RCC 7860 (cell line): ENCODE measurements at places on chromosomes 1 and 21.

DNA sequence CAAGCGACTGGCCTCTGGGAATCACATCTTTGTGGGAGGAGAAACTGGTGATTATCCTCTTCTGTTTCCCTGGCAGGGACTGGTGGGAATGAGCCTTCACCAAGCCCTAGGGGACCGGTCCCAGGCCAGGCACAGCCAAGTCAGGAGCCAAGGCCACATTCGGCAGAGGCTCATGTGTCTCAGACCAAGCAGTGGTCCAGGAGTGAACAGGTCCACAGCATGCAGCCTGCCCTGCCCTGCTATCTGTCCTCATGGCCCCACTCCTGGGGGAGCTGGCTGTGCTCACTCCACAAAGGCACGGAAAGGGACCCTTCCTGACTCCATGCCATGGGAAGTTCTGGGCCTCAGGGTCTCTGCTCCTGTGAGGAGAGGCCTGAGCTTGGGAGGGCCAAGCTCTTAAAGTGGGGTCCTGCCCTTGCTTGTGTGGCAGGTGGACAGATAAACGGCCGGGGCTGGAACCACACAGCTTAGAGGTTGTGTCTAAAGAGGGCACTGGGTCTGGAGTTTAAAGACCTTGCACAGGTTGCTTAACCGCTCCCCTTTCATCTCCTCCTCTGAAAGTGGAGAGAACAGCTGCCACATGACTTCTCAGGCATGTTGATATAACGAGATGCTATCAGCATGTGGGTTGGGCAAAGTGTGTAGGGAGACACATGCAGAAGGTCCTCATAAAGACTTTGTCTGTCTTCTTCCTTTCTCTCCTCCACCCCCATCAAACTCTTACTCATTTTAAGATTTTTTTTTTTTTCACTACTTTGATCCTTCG, 57.5 kb downstream of the CASQ2 start:
- no peak for DNase-seq

DNA sequence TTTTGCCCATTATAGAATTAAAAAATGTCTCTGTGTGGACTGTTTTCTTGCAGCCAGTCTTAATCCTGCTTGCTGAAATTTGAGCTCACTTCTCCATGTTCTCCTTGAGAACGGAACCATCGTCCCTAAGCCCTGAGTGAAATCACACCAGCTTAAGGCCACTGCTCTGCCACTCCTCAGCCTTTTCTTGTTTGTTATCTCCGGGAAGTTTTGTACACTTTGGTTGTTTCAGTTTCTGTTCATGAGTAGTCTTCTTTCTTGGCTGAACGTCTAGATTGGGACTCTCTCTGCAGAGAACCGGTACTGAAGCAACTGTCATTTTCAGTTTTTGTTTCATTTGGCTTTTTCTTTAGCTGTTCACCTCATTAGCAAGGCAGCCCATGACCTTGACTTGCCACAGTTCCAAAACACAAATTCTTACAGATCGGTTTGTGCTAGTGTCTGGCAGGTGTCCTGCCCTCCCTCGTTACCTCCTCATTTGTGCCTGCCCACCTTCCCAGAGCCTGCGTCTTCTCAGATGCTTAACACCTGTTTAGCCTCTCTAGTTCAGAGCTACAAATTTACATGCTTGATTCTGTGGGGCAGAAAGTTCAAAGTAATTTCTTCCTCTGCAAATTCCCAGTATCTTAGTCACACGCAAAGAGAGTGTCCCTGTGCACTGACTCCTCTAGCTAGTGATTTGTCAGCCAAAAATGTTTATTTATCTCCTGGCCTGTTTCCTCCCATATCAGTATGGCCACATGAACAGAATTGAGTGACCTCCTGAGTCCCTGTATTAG, 12.4 kb downstream of the PSEN2 start:
- peak; percentile 48 for DNase-seq

DNA sequence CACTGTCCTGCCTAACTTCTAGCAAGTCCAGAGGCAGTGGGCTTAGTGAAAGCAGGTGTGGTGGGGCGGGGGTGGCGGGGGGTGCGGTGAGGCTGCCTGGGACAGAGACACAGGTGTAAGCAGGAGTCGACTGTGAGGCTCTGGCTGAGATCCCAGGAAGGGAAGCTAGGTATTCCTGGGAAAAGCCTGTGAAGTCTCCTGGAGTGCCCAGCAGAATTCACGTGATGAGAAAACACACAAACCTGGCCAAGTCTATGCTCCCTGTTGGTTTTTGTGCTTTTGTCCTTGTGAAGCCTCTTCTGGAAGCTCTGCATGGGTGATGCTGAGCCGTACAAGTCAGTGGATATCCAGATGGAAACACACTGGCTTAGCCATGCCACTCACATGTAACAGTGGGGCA, 5.3 kb downstream of the GALNT2 start:
- no peak for DNase-seq

GRCh38 chr1:15633756-15634420, 16.6 kb downstream of the DDI2 start:
- no peak for DNase-seq

GRCh38 chr1:39084191-39084590, 58.0 kb downstream of the NDUFS5 start:
- DNase-seq: no peak

DNA sequence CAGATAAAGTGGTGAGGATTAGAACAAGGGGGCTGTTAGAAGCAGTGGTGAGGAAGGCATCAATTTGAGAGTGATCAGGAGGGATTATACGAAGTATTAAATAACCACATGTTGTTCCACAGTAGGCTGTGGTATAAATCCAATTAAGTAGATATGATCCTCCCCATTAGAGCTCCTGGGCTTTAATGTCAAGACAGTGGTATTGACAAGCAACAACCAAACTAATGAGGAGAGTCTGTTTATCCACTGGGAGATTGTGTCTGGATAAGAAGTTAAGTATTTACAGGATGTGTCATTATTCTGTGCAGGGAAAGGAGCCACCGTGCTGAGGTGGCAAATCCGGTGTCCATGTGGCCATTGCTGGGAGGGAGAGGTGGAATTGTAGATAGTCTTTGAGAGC, 5.8 kb downstream of the ACTN2 start:
- DNase-seq: no peak

DNA sequence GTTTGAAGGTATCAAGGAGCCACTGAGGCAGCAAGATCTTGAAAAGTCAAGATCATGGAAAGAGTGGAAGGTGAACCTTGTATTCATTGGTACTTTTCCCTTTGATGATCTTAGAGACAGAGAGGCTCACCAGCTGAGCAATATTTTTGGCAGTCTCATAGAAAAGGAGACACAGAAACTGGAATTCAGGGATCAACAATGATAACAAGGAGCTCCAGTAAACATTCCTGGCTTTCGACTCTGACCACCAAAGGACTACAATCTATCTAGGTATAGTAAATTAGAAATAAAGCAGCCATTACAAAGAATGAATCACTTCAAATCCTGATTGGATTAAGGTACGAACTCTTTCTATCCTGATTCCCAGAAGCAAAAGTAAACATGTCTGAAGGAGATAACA, 615.4 kb downstream of the KIF26B start:
- no peak for DNase-seq

GRCh38 chr1:154520333-154520732, 18.1 kb upstream of the SHE start:
- DNase-seq: no peak

DNA sequence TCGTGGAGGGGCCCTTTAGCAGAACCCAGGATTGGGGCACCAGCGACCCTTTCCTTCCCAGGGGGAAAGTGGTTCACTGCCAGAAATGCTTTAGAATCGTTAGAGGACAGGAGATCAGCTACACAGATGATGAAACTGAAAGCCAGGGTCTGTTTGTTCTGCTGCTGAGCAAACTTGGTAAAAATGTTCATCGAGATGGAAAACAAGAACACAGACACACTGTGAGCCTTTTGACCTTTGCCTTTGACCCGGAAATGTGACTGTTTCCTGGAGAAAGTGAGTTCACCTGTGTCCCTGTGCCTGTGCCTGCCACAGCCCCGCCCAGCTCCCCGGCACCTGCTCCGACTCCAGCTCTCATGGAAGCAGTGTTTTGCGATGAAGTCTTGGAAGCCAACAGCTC, 234.3 kb downstream of the CAMTA1 start:
- no peak for DNase-seq

GRCh38 chr1:58864654-58865053, 80.8 kb upstream of the JUN start:
- no peak for DNase-seq

- DNase-seq: no peak
Observed at GRCh38 chr1:47249755-47250154, 17.7 kb upstream of the TAL1 start.

DNA sequence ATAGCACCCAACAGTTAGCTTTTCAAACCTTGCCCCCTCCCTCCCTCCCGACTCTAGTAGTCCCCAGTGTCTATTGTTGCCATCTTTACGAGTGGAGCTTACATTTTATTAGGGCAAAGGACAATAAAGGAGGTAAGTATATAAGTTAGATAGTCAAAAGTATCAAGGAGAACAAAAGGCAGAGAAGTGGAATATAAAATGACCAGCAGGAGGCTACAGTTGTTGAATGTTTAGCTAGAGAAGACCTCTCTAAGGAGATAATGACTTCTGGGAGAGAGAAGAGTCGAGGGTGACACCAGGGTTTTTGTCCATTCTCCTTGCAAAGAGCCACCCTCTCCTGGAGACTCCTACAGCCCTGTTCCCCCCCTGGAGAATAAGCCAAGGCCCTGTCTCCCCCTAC, 48.7 kb downstream of the SYT6 start:
- DNase-seq: no peak

GRCh38 chr1:239735111-239735510, 348.7 kb downstream of the CHRM3 start:
- DNase-seq: no peak

DNA sequence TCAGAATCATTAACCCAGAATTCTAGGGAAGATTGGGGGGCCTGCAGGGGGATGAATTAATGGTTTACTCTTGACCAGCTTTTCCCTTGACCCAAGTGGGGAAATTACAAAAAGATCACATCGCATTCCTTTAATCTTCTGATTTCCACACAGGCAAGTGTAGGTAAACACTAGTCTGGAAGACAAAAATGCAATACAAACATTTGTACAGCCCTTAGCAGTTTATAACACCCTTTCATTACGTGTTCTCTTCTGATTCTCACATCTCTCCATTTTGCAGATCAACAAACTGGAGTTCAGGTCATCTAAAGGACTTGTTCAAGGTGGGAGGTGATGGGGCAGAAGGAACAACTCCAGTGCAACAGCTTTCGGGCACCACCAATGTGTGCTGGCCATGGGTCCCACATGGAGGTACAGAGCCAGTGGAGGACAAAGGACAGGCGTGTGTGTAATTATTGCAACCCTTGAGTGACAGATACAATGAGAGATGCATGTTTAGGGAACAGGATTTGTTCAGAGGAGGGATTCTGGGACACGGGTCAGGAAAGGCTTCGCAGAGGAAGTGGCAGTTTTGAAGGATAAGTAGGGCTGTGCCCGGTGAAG, 20.4 kb downstream of the ATF3 start:
- DNase-seq: no peak

GRCh38 chr1:159999204-159999603, 32.6 kb downstream of the PIGM start:
- DNase-seq: no peak

GRCh38 chr1:92933459-92933858, 27.8 kb downstream of the DIPK1A start:
- no peak for DNase-seq

GRCh38 chr1:166167572-166167925, 748 bp upstream of the FAM78B start:
- no peak for DNase-seq

GRCh38 chr1:44415013-44415412, 10.0 kb downstream of the RNF220 start:
- DNase-seq: no peak

DNA sequence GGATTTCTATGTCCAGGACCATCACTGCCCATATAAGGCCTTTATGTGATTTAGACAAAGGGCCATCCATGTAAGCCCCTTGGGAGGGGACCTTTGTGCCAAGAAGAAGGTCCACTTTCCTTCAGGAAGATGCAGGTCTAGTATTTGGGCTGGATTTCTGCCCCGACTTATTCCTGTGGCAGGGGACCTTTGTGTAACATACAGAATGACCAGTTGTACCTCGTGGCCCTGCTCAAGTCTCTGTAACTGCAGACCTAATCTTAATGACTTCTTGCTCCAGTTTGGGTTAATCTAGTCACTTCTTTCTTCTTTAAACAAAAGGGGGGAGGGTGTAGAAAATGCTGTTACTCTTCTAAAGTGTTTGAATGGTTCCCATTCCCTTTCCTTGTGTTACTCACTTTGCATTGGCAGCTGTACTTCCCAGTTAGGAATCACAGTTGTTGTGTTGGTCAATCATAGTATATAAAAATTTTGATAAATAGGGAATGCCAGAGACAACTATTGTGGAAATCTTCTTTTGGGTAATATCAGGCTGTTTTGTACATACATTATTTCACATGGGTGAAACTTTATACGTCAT, 54.2 kb downstream of the MIGA1 start:
- no peak for DNase-seq
